ENCODE measurements at places on chromosomes 2 and 18.

- no peak for DNase-seq
Measured at GRCh38 chr2:20171445-20171977, 53.4 kb downstream of the SDC1 start.

DNA sequence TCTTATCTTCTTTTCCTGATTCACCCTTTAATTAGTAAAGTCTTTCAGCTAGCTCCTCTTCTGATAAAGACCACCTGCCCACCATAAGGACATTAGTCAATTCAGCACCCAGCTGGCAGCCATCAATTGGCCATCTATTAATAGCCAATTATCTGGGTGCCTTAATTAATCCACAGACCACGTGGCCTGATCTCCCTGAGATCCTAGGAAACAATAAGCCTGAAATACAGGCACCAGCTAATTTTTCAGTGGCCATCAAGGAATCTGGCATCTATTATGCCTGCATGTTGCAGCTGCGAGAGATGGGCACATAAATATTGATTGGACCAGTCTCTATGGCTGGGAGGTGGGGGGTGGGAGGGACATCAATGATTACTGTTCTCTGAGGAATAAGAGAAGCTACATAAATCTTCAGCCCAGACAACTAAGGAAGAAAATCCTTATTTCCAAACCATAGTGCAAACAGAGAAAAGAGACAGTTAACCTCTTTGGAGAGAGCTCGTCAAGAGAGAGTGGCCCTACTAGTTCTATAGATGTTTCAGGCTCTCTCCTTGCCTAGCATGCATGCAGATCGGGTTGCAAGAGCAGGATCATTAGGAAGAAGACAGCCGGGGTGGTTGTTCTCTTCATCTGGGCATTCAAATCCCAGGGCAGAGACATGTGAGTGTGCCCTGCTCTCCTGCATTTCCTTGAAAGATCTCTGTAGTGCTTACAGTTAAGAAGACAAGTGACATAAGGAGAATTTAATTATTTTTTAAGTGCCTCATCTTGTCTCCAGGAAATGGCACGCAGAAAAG lies 8.7 kb downstream of the GALNT14 start:
- DNase-seq, result no peak

GRCh38 chr2:165593081-165593480 lies 123.6 kb downstream of the CSRNP3 start:
- DNase-seq, result no peak

DNA sequence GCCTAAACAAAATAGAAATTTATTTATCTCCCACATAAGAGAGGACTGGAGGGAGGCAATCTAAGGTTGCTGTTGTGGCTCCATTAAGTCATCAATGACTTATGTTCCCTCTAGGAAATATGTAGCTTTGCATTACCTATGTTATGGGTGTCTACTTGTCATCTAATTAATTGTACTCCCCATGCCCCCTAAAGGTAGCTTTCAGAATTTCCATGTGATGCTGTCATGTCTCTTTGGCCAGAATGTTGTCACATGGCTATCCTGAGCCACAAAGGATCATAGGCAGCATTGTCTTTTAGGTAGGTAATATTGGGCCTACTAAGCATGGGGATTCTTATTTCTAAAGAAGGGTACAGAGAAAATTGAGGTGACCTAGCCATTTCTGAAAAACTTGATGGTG lies 935.6 kb upstream of the FANCL start:
- no peak for DNase-seq

DNA sequence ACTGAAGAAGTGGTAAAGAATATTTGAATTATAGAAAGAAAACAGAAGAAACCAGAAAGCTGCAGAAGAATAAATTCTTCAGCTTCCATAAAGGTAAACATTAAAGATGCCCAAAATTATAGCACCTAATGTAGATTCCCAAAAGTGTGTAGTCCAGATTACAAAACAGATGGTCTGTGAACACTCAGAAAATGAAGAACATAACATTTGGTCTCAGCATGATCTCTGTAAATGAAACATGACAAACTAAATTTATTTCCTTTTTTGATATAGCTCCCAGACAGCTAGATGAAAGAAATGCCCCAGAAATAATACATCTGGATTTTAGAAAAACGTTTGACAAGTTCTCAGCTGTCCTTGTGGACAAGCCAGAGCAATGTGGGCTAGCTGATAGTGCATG lies 794.2 kb upstream of the NXPH2 start:
- no peak for DNase-seq

DNA sequence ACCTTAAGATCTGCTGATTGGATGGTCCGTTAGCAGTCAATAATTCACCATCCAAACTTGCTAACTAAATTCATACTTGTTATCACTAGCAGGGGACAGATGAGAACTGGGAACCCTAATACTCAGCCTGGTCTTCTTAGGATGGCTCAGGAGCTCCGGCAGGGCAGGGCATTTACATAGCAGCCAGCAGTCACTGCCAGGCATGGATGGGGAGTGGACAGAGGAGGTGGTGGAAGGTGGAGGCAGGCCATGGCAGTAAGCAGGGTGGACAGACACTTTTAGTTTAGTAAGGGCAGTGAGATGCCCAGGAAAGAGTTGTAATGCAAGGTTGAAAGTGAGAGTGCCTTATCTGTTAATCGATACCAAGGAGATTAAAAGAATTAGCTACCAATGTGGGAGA lies 392.2 kb upstream of the CHST9 start:
- DNase-seq, result no peak

GRCh38 chr18:24497031-24497754 lies 36.8 kb downstream of the HRH4 start:
- DNase-seq, result no peak

DNA sequence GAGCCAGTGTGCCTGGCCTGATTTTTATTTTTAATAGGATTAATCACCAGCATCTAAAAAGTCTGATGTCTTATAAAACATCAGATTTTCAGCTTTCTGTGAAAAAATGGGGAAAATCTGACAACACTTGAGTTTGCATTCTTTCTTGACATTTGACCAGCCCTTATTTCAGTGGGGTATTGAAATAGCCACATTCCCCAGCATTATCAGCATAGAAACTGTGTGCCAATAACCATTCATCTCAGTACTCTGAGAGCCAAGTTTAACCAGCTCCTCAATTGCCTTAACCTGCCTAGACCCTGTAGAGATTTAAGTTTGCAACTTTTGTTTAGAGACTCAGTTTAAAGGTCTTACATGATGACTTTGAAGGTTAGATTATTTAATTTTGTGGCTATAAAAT lies 155.0 kb downstream of the CERS6 start:
- no peak for DNase-seq

All from Panc1 (cell line).